ENCODE measurements at places on chromosomes 1 and 21.

GRCh38 chr1:215071078-215071477 lies 11.5 kb upstream of the KCNK2 start:
- DNase-seq = no peak

DNA sequence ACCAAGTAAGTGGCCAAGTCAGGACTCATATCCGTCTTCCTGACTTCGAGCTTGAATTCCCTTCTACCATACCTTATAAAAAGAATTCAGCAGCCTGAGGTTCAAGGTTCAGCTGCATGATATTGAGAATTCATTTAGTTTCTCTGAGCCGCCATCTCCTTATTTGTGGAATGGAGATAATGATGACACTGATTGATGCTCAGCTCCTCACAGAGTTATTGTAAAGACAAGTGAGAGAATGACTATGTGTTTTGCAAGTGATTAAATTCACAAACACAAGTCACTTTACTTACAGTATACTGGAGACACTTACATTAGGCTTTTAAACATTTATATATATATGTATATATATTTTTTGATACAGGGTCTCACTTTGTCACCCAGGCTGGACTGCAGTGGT lies 39.8 kb upstream of the SCAF4 start:
- DNase-seq = no peak

DNA sequence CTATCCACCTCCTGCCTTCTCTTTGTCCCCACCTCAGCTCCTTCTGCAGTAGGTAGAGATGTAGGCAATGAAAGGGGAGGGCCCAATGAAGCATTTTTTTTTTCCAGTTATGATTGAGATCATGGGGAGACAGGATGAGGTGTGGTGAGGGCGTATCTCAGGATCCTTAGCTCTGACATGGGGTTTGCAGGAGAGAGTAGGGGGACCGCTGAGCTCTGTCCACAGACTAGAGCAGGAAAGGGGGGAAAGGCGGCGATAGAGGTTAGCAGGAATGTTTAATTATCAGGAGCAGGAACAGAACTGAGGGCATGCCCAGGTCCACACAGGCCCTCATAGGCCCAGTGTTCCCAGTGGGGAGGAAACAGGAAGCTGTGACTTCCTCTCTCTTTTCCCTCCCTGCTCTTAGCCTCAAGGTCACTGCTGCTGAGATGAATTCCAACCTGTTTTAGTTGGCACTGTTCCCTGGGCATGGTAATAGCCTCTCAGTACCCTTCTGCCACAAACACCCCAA lies 901 bp upstream of the RXFP4 start:
- no peak for DNase-seq

- DNase-seq = no peak
Observed at GRCh38 chr1:236018885-236019453, 45.9 kb downstream of the NID1 start.

DNA sequence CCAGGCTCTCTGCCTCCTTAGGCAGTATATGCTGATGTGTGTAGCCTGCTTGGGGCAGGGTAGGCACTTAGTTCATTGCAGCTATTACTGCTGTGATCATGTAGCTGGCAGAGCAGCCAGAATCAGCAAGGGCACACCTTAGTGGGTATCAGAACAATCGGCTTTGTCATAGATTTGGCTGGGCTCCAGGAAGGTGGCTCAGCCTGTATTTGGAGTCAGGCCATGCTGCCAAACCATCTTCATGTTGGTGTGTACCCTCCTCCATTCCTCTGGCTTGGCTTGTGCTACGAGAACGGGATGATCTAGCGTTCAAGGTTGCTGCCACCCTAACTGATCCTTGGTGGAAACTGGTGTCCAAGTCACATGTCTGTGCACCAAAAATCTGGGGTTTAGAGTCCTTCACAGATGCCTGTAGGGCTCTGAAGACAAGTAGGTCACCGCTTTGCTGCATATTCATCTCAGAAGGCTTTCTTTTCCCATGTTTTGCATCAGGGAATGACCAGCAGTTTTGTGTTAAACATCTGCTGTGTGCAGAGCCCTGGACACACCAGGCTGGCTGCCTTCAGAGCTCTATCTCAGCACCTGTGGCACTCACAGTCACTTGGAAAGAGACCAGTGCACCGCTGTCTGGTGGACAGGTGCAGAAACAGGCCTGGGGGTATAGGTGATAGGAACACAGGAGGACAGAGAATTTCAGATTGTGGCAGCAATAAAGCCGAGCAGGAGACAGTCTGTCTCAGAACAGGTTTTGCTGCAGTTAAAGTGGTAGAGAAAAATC lies 23.7 kb downstream of the VANGL1 start:
- DNase-seq = no peak

- DNase-seq = no peak
Observed at GRCh38 chr1:223227031-223227430, 84.0 kb upstream of the TLR5 start.
